ENCODE measurements at places on chromosomes 13 and 19.

DNA sequence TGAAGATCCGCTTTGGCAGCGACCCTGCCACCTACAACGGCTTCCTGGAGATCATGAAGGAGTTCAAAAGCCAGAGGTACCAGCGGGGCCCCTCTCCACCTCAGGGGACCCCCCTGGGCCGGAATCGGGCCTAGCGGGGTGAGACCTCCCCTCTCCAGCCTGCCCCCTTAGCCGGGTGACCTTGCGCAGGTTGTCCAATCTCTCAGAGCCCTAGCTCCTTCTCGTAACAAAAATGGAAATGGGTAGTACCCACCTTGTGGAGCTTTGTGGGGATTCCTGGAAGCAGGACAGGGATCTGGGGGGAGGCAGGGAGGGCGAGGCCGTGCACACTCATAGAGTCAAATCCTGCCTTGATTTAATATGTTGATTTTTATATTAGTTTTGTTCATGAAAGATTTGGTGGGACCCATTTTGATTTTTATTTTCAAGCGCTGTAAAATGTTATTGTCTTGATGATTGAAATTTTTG lies 658 bp downstream of the SIN3B start:
- no peak for DNase-seq

DNA sequence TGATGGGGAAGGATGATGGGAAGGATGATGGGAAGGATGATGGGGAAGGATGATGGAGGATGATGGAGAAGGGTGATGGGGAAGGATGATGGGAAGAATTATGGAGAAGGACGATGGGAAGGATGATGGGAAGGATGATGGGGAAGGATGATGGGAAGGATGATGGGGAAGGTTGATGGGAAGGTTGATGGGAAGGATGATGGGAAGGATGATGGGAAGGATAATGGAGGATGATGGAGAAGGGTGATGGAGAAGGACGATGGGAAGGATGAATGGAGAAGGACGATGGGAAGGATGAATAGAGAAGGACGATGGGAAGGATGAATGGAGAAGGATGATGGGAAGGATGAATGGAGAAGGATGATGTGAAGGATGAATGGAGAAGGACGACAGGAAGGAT lies 13.5 kb downstream of the C2CD4C start:
- DNase-seq: no peak

DNA sequence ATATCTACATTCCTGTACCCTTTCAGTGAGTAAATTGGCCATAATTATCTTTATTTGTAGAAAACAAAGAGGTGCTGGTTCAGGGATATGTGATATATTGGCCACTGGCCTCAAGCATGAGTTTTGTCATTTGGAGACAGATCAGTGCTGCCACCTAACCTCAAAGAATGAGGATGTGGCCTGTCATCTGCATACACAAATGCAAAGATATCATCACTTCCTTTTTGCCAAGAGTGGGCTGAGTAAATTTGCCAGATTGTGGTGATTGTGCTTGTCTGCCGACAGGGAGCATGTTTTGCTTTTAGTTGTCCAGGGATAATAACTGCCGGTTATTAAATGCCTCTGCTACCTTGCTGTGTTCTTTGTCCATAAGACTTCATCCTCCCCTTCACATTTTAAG lies 44.2 kb downstream of the WASF3 start:
- no peak for DNase-seq

GRCh38 chr13:110424569-110425443 lies 117.7 kb downstream of the COL4A2 start:
- no peak for DNase-seq

DNA sequence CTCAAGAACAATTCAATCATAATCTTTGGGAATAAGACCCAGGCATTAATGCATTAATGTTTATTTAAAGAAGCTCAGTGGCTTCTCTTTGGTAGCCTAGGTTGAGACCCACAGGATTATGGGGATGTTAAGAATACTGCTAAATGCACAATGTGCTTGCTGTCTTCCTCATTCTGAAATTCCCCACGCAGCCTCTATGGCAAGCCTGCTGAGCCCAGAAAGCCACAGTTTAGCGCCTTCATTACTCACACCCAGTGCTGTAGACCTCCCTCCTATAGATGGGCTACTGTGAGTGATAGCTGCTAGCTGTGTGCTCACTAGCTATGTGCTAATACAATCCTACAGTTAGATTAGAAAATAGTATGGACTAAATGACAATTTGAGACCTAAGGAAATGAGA lies 90.6 kb downstream of the TNFSF13B start:
- DNase-seq: no peak

GRCh38 chr13:110306340-110306959 lies 507 bp downstream of the COL4A1 start:
- DNase-seq: peak; percentile 20

- DNase-seq: no peak
Observed at GRCh38 chr13:113641426-113641825, 16.6 kb downstream of the ATP4B start.

DNA sequence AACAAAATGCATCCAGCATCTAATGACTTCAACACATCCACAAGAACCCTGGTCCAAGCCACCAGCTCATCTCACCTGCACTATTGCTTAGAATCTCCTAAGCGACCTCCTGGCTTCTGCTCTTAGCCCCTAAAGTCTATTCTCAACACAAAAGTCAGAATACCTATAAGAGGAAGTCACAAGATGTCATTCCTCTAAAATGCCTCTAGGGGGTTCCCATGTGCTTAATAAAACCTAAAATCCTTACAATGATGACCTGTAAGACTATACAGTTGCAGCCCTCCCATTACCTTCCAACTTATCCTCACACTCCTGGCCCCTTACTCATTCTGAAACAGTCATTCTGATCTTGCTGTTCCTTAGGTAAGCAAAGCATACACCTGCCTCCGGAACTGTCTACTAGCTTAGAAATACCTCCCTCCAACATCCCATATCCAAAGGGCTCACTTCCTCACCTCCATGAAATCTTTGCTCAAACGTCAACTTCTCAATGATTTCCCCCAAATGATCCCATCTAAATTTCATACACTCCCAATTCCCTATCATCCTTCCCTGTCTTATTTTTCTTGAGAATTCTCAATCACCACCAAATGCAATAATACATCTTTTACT lies 10.0 kb downstream of the ATP7B start:
- no peak for DNase-seq
